SK-N-SH (cell line): ENCODE measurements at places on chromosomes 2 and 18.

DNA sequence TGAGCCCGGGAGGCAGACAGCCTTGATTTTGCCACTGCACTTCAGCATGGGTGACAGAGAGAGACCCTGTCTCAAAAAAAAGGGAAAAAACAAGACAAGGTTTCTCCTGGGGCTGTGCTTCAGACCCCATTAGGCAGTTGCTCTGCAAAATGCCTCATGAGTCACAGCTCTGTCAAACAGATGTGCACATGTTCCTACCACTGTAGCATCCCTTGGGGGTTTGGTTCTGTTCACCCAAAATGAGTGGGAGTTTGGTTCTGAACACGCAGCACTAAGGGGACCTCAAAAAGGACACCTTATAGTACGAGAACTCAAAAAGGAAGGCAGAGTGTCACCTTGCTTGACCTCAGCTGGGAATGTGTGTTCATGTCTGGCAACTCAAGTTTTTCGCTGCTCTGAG lies 134.9 kb downstream of the RPIA start:
- no peak for DNase-seq

DNA sequence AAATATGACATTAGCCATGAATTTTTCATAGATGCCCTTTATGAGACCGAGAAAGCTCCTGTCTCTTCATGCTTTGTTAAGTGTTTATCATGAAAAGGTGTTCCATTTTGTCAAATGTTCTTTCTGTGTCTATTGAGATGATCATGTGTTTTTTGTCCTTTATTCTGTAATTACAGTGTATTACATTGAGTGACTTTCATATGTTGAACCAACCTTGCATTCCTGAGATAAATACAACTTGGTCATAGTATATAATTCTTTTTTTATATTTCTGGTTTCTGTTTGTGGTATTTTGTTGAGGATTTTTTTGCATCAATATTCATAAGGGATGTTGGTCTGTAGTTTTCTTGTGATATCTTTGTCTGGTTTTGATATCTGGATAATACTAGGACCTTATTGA lies 52.9 kb upstream of the HPCAL1 start:
- DNase-seq = no peak

DNA sequence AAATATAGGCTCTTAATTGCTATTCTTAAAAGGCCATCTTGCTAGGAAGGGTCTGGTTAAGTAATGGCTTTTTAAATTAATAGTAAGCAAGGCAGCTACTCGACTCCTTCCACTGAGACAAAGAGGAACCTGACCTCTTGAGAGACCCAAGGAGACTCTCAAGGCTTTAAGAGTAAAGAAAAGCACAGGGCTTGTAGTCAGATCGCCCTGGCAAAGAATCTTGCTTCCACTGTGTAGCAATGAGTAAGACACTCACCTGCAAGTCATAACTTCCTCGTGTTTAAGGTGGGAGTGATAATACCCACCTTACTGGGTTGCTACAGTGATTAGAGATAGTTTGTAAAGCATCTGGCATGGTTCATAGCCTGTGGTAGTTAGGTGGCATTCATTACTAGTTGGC lies 274.5 kb downstream of the TSN start:
- no peak for DNase-seq

- DNase-seq = no peak
Observed at GRCh38 chr2:149028891-149029290, 9.6 kb upstream of the LYPD6B start.

DNA sequence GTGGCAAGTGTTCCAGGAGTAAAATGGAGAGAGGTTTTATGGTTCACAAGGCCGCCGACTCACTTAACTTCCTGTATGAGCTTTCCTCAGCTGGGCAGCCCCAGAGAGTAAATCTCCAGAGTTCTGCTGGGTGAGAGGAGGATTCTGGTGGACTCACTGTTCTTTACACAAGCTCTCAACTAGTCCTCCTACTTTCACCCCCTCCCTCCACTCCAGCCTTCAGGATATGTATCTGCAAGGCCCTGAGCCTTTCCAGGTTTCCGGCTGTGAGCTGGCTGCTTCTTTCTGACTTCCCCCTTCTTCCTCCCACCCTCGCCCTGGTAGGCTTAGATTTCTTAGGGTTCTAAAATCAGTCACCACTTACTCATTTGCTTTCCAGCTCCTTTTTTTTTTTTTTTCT lies 34.0 kb downstream of the EML6 start:
- DNase-seq = no peak

- DNase-seq = no peak
Observed at GRCh38 chr2:242040681-242041080, 171.2 kb downstream of the RTP5 start.

GRCh38 chr18:55109818-55110414 lies 150.7 kb upstream of the CCDC68 start:
- DNase-seq = no peak

- peak; percentile 28 for DNase-seq
Observed at GRCh38 chr2:126839796-126840195, 58.9 kb upstream of the TEX51 start.

GRCh38 chr2:156340804-156341451 lies 8.4 kb upstream of the NR4A2 start:
- DNase-seq = no peak

GRCh38 chr2:236867441-236868260 lies 218.0 kb upstream of the COPS8 start:
- no peak for DNase-seq

DNA sequence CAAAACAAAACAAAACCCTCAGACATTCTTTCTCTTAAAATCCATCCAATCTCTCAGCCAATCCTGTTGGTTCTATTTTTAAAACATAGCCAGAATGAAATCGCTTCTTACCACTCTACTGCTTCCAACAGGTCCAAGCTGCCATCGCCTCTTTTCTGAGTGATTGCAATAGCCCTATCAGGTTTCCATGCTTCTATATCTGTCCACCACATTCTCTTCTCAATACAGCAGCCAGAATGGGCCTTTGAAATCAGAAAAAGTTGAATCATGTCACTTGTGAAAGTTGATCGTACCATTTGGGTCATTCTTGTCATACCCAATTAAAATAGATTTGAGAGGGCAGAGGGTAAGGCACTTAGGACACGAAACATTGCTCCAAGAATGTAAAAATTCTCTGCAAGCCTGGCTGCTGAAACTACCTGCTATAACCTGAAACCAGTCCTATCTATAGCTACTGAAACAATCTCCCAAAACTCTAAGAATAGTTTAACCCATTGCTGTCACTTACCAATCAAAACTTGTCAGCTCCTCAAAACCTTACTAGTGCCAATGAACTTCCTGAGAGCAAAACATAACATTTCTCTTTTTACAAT lies 3.3 kb upstream of the MTLN start:
- no peak for DNase-seq

GRCh38 chr2:44836174-44836573 lies 105.3 kb upstream of the SIX3 start:
- DNase-seq = no peak

DNA sequence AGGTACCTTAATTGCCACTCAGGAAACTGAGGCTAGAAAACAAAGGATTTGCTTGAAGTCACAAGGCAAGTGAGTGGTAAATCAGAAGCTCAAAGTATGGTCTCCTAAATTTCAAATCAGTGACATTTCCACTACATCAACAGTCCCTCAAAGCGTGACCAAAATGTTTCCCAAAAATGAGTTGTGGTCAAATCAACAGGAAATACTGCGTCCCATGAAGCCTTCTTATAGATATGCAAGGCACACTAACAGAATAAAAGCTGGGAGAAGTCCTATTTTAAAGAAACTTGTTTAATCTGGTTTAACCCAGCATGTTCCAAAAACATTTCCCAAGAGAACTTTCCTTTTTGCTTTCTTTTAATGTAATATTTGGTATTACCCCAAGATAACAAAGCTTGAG lies 249.4 kb downstream of the EXOC6B start:
- no peak for DNase-seq

DNA sequence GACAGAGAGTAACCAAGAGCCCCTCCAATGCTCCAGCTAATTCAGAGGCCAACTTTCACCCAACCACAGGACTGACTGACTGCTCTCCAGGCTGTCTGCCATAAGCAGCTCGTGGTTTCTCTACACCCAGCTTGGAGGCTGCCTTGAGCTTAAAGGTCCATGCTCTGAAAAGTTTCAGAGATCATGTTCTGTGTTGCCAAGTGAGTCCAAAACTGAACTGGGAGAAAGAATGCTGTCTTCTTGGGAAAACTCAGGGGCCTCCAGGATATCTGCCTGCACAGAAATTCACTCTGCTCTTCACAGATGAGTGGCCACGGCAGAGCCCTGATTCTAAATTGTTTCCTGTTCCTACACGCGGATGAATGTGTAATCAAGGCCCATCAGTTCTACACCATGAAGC lies 51.1 kb downstream of the LPIN2 start:
- DNase-seq = peak; percentile 13

- DNase-seq = no peak
Observed at GRCh38 chr18:1875219-1875618, 696.1 kb downstream of the METTL4 start.

- DNase-seq = no peak
Observed at GRCh38 chr18:3664563-3665178, 214.7 kb downstream of the TGIF1 start.

DNA sequence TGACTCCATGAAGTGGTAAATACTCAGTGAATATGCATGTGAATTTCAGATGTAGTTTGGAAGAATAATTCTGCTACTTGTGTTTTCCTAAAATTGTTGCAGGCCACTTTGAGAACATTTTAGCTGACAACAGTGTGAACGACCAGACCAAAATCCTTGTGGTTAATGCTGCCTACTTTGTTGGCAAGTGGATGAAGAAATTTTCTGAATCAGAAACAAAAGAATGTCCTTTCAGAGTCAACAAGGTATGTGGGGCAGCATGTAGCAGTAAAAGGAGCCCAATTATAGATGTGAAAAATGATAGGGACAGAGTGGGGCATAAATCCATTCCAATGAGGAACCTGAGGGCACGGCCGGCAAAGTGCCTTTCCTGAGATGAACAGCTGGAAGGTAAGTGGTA lies 16.1 kb downstream of the SERPINB5 start:
- DNase-seq = no peak

DNA sequence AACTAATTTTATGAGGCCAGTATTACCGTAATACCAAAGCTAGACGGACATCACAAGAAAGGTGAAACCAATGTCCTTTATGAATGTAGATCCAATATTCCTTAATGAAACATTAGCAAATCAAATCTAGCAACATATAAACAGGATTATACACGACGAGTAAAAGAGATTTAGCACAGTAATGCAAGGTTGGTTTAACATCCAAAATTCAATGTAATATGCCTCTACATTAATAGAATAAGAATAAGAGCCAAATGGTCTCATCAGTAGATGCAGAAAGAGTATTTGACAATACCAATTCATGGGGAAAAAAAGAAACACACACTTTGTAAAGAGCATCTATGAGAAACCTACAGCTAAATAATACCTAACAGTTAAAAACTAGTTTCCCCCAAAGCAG lies 99.5 kb downstream of the TMEM163 start:
- DNase-seq = no peak

- DNase-seq = no peak
Observed at GRCh38 chr18:48676346-48676745, 137.5 kb downstream of the CTIF start.

DNA sequence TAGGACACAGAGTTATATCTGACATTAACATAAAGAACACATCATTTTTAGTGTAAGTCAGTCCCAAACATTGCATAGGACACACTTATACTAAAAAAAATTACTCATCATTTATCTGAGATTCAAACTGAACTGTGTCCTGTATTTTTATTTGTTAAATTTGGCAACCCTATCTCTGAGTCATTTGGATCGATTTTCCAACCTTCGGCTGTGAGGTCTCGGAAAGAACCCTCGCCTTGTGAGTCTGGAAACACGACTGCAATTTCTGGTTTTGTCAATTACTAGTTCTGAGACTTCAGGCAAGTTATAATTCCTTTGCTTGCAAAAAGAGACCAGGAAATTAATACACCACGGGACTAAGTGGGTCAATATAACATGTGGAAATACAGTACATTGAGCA lies 14.0 kb downstream of the ATP8B1 start:
- DNase-seq = no peak

DNA sequence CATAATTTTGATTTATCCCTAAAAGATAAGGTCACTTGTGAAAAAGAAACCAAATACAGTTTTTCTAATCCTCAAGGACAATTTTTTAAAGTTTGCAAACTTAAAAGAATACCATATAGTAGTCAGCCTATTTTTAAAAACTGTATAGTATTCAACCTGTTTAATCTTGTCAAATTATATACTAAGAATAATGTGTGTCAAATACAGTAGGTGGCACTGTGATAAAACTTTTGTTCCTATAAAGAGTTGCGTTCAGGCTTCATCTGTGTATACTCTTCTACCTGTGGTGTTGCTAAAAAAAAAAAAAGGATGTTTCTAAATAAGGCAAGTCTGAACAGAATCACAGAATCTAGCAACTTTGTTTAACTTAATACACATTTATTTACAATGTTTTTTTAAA lies 68.6 kb downstream of the CCDC138 start:
- DNase-seq = no peak

DNA sequence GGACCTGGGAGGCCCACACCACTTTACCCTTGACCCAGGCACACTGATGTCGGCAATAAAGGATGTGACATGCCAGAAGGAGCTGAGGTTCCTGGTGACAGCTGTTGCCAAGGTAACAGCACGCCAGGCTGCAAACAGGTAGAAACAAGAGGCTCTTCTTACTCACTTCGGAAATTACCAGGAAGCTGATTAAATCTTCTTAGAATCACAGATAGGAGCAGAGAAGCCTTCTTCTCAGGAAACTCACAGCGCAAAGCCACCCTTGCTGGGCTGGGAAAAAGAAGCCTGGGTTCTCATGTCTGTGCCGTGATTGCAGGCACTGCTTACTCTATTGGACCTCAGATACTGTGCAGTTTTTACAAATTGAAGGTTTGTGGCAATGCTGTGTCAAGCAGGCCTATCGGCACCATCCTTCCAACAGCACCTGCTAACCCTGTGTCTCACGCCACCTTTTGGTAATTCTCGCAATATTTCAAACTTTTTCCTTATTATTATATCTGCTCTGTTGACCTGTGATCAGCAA lies 61.0 kb upstream of the TAF1B start:
- no peak for DNase-seq

DNA sequence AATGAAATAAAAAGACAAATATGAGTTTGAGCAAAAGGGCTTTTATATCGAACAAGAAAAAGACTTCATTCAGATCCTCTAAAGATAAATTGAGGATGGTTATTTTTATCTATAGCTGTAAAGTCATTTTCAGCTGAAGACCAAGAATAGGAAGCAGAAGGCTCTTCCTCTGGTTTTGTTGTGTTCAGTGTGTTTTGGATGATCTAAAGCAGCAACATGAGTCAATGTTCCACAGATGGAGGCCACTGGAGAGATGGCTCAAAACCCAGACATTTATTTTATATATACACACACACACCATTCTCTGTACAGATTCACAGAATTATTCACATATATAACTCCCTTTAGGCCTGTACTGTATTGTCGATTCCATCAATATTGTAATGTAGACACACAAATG lies 424.3 kb downstream of the MBD2 start:
- no peak for DNase-seq

DNA sequence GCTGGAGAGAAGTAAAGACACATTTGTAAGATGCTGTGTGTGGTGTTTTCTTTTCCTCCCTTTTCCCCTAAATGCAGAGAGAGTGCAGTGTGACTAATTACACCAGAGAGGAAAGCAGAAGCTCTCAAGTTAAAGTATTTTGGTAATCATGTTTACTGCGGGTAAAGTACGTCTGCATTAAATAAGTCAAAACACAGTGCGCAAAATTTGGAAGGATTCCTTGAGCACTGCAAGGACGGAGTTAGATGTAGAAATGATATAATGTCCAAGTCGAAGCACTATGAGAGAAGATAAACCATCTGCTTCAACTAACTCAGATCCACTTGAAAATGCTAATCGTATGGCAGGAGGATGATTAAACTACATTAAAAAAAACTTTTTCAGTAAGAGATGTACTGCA lies 766.5 kb downstream of the RNF144A start:
- no peak for DNase-seq
